ENCODE measurements at places on chromosomes 6 and 20. TPM values are rescaled to one million over a fixed set of nuclear protein-coding genes. Genes with fewer than 3 reads are reported as not detected.

GPX5 gene
- not detected for total RNA-seq

RPP40 gene
- total RNA-seq, result 5.8 TPM

EMILIN3 gene
- not detected for total RNA-seq

FAM209B gene
- total RNA-seq, result 0.89 TPM

TCF15 gene
- total RNA-seq, result not detected

LRRN4 gene
- not detected for total RNA-seq

NKAPL gene
- 0.12 TPM for total RNA-seq

GRCh38 chr6:80098392-80098791 is 8.1 kb upstream of the BCKDHB start:
- no peak for DNase-seq

DNA sequence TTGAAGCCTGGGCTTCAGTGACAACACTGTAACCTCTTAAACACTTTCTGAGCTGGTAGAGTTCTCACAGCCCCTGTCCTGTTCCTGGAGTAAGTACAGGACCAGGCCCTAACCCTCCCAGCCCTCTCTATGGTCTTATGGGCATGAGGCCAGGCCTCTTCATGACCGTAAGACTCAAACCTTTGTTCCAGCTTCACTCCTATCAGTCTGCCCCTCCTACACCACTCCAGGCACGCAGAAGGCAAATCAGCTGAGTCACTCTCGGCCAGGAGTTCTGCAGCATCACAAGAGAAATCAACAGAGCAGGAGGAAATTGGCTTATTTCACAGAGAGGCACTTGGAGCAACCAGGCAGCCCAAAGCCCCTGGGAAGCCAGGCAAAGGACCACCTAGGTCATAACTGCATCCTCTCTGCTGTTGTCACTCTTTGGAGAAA is 25.3 kb upstream of the CHD6 start:
- no peak for DNase-seq

DNA sequence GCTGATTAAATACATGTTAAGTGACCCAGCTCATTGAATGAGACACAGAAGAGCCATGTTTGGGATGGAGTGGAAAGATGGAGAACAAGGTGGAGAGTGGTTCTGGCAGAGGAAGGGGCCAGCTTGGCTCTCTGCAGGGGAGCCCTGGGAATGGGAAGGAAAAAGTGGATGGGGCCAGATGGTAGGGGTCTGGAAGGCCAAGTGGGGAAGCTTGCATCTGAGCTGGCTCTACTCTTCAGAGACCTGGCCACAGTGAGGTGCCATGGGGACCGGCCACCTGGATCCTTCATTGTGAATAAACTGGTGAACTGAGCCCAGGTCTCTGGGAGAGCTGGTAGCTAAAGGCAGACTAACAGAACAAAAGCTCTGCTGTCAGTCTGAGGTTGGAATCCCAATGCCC is 48.9 kb upstream of the SIRPA start:
- DNase-seq, result no peak

GRCh38 chr6:88238901-88239300 is 72.8 kb upstream of the CNR1 start:
- no peak for DNase-seq

DNA sequence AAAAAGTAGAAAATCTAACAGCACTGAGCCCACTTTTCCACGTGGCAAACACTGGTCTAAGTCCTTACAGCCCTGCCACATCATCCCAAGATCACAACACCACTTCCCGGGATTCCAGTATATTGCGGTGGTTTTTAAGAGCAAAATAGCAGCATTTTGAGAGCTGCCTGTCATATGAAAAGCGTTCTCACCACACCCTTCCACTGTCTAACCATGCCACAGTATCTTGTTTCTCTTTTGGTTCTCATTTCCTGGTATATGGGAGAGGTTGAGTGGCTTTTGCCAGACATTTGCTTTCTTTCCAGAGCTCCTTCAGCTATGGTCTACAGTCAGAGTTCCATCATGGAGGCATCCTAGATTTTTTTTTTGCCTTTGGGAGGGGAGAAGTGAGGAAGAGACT is 243.0 kb downstream of the TSHZ2 start:
- peak; percentile 46 for DNase-seq

GRCh38 chr6:36546308-36546919 is 865 bp downstream of the STK38 start:
- peak; percentile 23 for DNase-seq

- no peak for DNase-seq
Observed at GRCh38 chr20:46791722-46792416, 82.4 kb downstream of the SLC2A10 start.

- no peak for DNase-seq
Observed at GRCh38 chr6:38640216-38640909, 634 bp upstream of the BTBD9 start.

GRCh38 chr6:132053511-132053910 is 102.3 kb upstream of the CCN2 start:
- DNase-seq, result no peak

GRCh38 chr6:169894377-169894960 is 143.0 kb downstream of the ERMARD start:
- DNase-seq, result no peak

GRCh38 chr6:35309611-35310264 is 12.1 kb downstream of the DEF6 start:
- DNase-seq, result no peak

- no peak for DNase-seq
Observed at GRCh38 chr20:36865076-36865860, 10.7 kb upstream of the TLDC2 start.

DNA sequence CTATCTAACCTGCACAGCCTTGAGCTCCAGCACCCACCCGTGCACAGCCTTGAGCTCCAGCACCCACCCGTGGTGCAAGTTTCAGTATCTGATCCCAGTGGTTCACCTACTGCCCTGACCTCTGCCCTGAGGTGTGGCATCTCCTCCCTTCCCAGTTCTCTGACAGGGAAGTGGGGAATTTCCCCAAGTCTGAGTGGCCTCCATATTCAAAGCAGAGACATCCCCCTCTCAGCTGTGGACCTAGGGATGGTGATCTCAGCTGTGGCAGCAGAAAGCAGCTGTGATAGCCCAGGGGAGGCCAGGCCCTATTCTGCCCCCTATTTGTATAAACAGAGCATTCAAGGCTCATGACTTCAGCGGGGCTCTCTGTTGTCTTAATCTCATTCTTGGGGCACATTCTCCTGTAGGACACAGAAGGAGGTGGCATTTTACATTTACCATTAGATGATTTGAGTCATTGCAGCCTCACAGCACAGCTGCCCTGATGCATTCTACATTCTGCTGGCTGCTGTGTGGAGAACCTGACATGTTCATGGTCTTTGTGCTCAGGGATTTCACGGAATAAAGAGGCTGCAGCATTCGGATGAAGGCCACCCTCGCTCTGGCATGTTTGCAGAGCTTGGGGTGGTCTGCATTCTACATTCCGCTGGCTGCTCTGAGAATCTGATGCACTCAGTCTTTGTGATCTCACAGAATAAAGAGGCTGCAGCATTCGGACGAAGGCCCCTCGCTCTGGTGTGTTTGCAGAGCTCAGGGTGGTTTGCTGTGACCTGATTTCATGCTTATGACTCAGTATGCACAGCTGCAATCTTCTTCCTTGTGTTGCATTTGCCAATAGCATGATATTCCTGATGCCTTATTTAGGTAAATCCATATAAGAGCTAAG is 16.9 kb downstream of the GPR31 start:
- no peak for DNase-seq

DNA sequence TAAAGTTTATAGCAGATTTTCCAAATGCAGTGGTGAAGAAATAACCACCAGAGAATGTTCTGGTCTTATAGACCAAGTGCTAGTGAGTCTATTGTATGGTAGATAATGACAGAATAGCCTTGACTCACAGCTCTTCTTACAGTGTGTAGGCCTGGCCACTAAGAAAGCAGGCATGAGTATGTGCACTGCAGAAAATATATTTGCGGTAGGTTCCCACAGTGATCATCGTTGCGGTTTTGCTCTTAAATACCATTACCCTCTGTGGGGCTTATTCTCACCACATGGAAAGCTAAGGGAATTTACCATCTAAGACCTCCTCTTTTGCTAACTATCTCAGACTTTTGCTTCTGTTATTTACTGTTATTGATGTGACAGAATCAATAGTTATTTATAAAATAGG is 212.3 kb upstream of the SYNDIG1 start:
- no peak for DNase-seq

DNA sequence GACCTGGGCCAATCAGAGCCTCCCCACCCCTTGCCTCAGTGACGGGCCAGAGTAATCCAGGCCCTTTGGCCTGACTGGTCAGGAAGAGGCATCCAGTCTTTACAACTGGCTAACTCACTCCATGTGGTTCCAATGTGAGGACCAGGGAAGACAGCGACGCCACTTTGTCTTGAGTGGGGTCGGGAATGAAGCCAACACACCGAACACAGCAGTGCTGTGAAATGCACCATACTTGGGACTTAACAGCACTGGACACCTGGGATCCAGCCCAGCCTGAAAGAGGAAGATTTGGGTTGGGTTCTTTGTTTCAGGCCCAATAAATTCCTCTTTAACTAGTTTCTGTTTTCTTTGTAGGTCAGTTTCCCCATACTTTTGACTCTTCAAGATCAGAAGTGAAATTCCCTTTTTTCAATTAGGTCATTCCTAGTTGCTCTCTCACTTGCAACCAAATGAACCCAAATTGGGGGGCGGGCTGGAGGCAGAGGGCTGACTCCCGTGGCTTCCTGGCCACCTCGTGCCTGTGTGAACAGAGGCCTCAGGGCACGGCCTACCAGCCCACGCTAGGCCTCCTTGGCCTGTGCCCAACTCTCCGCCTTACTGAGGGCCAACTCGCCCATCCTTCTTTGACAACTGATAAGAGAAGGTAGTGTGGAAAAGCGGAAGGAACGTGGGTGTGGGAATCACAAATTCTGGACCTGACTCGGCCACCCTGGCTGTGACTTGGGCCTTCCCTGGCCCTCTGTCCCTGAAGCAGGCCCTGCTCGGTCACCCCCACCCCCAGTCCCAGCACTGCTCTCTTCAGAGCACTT is 17.1 kb downstream of the SULF2 start:
- no peak for DNase-seq

DNA sequence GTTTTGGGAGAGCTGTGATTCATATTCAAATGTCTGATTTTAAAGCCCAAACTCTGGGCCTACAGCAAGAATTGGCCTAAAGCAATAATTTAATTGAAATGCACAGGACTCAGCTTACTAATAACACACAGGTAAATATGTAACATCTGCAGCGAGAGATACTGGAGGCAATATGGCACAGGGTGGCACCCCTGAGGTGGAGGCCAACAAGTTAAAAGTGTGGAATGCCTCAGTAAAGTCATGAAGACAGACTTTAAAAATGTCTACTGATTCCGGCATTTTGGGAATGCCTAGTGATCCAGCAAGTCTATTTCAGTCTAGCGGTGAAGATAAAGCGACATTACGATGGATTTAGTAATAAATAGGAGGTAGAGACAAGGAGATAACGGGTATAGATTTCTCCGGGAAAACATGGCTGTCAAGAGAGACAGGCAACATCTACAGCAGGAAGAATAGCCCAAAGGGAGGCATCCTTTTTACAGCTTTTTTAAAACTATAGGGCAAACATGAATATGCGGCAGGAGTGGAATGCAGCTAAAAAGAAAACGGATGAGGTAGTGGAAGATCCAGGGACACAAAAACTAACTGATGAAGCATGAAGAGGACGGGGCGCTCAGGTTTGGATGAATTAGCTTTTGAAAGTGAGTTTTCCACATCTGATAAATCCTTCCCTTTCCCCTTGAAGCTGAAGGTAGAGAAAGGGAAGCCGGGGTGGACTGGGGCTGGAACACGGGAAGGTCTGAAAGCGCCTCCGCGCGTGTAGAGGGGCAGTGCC is 1.2 kb downstream of the NANP start:
- DNase-seq, result no peak

DNA sequence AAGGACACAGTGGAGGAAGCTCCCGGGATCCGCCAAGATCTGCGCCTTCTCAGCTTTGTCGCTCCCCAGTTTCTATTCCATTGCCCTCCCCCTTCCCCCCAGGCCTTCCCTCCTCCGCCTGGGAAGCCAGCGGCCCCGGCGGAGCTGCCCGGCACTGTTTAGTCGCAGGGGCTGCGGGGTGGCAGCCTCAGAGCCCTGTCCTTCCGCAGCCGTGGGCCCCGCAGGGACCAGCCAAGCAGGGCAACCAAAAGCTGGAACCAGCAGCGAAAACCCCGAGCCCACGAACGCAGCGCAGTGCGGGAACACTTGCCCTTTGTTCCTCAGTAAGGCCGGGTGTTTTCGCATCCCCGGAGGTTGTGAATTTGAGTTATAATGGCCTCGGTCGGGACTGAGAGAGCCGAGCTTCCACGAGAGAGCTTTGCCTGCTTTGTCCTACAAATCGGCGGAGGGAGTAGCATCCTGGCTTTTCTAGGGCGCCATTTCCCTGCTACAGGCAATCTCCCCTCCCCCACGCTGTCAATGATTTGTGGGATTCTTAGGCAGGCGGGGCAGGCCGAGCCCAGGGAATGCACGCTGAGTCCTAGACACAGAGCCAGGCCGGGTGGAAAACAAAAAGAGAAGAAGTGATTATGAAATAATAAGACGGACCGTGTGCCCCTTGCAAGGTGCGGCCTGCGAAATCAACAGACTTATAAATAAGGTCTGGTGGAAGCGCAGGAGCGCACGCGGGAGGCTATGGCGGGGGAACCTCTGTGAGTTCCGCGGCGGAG is 4.0 kb upstream of the TUBB2B start:
- no peak for DNase-seq

DNA sequence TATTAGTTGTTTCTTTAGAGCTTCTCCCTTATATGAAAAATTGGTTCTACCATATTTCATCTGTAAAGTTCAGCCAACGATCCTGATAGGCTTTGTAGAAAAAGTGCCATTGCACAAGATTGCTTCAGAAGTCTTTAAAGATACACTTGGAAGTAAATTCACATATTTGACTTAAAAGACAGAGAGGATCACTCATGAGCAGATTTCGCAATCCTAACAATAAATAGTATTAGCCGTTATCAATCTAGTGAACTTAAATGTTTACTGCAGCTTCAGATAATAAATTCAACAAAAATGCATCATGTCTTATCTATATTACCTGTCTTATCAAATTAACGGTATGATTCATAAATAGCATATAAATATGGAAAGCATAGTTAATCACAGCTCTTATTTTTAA is 8.7 kb upstream of the SLC17A4 start:
- no peak for DNase-seq

- DNase-seq, result no peak
Observed at GRCh38 chr6:5697508-5697907, 309.2 kb downstream of the NRN1 start.

- DNase-seq, result no peak
Observed at GRCh38 chr20:1323256-1323655, 5.7 kb downstream of the SDCBP2 start.

DNA sequence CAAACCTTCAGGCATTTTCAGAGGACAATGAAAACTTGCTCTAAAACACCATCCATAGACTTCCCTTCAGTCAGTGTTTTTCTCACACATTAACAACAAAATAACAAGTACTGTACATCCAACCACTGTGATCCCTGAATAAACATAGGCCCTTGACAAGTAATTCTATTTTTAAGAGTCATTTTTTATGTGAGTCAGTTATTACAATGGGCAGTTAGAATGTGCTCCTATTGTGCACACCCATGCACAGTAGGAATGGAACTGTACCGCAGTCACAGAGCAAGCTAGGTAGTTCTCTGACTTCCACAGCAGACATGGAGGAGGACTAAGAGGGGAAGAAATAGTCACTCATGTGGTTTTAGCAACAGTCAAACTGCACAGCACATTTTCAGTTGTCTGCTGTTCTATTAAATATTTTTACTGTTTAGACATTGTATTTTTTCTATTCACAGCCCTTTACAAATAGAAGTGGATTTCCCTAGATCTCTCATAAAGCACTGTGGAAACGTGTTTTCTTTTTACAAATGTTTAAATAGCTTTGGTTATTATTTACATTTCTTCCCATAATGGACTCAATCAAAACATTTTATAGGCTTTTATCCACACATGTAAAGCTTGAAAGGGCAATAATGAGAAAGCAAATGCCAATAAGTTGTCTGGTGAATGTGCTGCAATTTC is 100.4 kb downstream of the JAG1 start:
- no peak for DNase-seq

- DNase-seq, result no peak
Observed at GRCh38 chr6:142893088-142893487, 51.9 kb downstream of the HIVEP2 start.

All from activated CD4-positive, alpha-beta T cell treated with anti-CD3 and anti-CD28 coated beads, Interleukin-2, amount 10 ng/mL, durations not matched to agents 7 days and 5 days (primary cell).